ENCODE measurements at places on chromosomes 7 and 10.

DNA sequence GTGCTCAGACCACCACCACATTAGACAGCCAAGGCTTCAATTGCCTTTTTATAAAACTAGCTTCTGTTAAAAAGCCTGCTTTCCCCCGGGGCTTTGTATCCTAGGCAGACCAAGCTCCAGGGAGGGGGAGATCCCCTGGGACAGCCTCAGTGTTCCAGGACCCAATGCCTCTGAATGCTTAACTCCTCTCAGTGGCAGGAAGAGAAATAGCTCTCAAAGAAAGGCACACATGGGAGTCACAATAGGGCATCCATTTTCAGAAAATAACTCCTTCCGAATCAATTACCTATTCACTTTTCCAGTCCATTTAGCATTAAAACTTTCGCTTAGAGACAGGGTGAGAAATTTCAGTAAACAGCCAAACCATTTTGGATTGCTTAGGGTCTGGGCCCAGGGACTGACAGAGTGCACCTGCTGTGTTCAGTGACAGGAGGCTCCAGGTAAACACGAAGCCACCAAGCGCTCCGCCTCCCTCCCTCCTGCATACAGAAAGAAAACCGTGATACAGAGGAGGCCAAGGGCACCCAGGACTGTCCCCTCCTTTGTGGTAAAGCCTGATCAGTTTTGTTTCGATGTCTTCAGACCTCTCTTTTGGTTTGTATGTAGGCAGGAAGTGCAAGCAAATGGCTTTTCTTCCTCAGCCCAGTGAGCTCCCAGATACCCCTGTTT lies 599.7 kb downstream of the KCNMA1 start:
- H3K27ac ChIP-seq, result no peak overlapping the region
- no peaks in the 10 kb centered on the region for H3K36me3 ChIP-seq
- no peak for DNase-seq
- no peak overlapping the region for H3K4me3 ChIP-seq

DNA sequence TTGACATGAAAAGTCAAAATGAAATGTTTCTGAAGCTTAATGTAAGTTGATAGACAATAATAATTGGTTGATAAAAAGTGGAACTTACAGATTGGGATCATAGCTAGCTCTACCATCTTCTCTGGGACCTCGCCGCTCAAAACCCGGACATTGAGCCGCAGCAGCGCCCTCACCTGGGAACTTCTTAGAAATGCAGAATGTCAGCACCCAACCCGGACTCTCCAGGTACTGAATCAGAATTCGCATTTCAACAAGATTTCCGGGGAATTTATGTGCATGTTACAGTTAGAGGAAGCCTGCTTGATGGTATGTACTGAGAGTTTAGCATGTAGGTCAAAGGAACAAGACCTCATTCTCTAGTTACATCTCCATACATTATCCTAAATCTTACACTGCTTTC lies 36.7 kb upstream of the ABLIM1 start:
- H3K4me3 ChIP-seq, result no peak overlapping the region
- H3K27me3 ChIP-seq, result no peaks in the 10 kb centered on the region
- H3K36me3 ChIP-seq, result no peaks in the 10 kb centered on the region
- H3K27ac ChIP-seq, result no peak overlapping the region
- no peaks in the 10 kb centered on the region for H3K4me1 ChIP-seq

GRCh38 chr10:45473126-45473525 lies 99.1 kb downstream of the ALOX5 start:
- H3K27ac ChIP-seq, result no peak overlapping the region
- no peaks in the 10 kb centered on the region for H3K27me3 ChIP-seq
- peaks cover 7% of the 10 kb centered on the region for H3K36me3 ChIP-seq
- DNase-seq, result no peak

DNA sequence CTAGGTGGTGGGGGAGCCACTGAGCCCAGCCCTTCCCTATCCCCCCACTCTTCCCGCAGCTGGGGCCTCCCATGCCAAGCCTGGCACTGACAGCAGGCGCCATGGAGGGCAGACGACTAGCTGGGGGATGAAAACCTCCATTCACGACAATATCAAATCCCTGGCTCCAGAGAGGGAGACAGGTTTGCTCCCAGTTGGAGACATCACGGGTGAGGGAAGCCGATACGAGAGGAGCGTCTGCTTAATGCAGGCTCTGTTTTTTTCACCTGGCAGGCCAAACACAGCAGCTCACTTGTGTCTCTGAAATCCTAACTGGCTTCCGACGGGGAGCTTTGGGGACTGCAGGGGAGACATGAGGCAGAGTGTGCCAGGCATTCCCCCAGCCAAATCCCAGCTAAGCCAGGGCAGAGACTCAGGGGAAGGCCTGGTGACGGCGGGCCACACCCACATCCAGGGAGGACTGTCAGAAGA lies 307.4 kb upstream of the ZMIZ1 start:
- H3K36me3 ChIP-seq, result no peaks in the 10 kb centered on the region
- H3K4me3 ChIP-seq, result no peak overlapping the region
- no peak overlapping the region for H3K27ac ChIP-seq
- H3K27me3 ChIP-seq, result peaks cover 3% of the 10 kb centered on the region

All from B cell (primary cell).